ENCODE measurements at places on chromosomes 2 and 18.

DNA sequence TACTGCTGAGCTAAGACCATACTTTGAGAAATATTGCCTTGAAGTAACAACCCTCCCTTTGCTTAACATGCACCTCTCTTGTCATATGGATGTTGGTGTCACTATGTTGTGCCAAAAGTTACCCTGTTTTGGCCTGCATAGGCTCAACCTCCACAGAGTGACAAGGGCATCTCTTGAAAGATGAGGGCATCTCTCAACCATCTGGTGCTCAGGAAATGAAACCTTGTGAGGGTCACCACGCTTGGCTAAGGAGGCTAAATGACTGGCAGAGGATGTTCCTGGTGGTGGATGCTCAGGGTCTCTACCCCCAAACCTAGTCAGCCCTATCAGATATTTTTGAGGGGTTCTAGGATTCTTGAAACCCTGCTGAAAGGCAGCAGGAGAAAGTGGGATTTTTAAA lies 2.3 kb downstream of the LHCGR start:
- no peak for DNase-seq

DNA sequence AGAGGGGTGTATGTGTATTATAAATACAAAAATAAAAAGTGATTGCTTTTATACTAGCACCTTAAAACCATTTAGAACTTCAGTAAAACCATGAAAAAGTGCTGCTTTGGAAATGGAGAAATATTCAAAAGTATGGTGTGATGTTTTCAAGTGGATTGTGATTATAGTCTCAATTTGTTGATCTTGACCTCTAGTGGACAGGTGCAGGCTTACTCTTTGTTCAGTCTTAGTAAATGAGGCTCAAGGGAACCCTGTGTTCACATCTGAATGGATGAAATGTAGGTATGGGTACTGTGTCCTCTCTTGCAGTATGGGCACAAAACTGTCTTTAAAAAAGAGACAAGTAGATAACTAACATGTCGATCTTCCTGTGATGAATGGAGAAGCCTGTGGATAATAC lies 145.8 kb downstream of the MCFD2 start:
- no peak for DNase-seq

DNA sequence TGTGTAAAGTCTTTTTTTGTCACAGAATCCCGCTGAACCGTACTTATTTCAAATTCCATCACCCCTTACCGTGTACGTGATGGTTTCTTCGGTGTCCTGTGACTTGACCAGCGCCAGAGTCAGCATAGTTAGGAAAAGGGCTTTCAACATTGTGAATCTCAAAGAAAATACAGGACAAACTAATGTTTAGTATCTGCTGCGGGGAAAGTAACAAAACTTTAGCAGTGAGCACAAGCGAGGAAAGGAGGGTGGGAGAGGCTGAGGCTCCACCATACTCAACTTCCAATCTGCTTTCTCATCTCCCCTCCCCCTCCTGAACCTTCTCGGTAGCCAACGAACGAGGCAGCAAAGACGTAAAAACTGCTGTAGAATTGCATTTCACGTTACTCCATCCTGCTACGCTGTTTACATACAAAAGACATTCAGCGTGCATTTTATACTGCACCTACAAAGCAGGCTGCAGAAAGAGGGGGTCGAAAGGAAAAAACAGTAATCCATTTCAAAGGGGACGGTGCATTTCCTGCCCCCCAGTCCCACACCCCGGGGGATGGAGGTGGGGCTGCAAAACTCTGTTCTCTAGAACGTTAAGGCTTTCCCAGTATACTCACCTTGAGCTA lies 1.2 kb downstream of the EFEMP1 start:
- DNase-seq: no peak

GRCh38 chr18:26450989-26451682 lies 97.2 kb downstream of the KCTD1 start:
- no peak for DNase-seq

GRCh38 chr2:104866883-104867812 lies 13.2 kb downstream of the POU3F3 start:
- no peak for DNase-seq

All from stimulated activated CD8-positive, alpha-beta memory T cell treated with anti-CD3 and anti-CD28 coated beads, Interleukin-4, amount 100 ng/mL, for 1 hour (primary cell).